ENCODE measurements at places on chromosomes 7 and 10.

DNA sequence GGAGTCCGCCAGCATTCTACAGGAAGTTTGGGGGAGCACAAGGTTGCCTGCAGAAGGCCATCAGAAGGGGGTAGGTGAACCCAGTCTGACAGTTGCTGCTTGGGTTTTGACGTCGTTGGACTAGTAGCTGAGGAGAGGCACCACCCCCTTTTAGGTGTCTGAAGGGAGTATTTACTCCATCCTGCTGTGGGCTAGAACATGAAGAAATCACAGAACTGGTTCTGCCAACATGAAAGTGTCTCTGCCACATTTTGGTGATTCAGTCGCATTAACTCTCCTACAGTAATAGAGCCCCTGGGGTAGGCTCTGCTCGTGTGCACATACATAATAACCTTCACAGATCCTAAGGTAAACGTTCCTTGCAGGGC is 834 bp upstream of the TRIL start:
- DNase-seq = no peak

- DNase-seq = peak; percentile 77
These were observed 694 bp upstream of the WASL start for GRCh38 chr7:123749537-123749857.

DNA sequence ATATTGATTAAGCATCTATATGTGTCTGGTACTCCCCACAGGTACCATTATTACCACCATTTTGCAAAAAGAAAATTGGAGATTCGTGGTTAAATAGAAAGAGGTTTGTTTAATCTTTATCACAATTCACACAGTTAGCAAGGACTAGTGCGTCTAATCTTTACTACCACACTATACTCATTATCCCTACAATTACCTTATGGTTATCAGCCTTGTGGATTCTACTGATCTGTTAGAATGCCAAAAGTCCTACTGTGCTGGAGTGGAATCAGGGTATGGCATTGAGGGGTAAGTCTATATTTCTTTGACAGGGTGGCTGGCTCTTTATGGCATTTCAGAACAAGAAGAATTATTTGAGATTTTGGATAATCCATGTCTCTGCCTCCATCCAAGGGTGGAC is 156.1 kb downstream of the RNLS start:
- no peak for DNase-seq

- no peak for DNase-seq
These were observed 8.3 kb downstream of the FGF8 start for GRCh38 chr10:101767600-101767945.

- no peak for DNase-seq
These were observed 63.4 kb upstream of the AQP1 start for GRCh38 chr7:30848121-30848855.

DNA sequence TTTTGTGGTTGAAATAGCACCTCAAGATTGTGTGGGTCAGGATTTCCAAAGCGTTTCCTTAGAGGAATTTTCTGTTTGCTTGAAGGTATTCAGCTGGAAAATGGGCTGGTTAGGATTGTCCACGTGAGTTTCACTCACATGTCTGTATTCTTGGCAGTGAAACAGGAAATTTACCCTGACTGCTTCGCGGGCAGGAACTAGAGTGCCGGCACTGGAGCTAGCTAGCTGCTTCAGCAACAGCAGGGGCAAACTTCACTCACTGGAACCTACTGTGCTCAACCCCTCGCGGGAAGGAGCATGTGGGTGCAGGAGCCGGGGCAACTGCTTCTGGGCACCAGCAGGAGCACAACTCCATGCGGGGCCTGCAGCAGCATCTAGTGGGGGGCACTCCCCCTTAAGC is 38.0 kb upstream of the RTKN2 start:
- DNase-seq = no peak

DNA sequence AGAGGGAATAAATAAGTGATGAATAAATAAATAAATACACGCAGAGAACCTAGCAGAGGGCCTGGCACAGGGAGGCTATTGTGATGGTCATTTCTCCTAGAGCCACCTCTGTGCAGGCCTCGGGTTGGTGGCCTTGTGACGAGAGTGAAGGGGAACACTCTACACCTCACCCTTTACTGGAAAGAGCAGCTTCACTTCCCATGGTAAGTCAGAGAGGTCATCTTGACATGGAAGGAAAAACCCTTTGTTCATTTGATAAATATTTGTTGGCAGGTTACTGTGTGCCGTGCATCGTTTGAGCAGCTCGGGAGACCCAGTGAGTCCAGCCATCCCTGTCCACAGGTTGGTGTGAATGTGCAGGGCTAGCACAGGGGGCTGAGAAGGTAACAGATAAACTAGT is 70.2 kb upstream of the PODXL start:
- DNase-seq = no peak

GRCh38 chr7:133746305-133746704 is 380.8 kb upstream of the LRGUK start:
- no peak for DNase-seq

DNA sequence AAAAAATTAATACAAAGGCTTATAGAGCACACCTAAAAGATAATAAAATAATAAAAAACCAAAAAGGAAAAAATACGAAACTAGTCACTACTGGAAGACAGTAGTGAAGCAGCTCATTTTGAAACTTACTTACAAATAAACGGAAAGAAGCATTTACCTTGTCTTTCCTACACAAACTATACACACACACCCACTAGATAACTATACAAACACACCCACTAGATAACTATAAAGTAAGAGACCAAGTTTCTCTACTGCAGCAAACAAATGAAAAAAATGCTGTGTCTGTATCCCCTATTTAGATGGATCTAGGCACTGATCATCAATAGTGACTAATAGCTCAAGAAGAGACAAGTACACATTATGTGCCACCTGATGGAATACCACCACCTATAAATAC is 49.2 kb downstream of the KIF5B start:
- no peak for DNase-seq

DNA sequence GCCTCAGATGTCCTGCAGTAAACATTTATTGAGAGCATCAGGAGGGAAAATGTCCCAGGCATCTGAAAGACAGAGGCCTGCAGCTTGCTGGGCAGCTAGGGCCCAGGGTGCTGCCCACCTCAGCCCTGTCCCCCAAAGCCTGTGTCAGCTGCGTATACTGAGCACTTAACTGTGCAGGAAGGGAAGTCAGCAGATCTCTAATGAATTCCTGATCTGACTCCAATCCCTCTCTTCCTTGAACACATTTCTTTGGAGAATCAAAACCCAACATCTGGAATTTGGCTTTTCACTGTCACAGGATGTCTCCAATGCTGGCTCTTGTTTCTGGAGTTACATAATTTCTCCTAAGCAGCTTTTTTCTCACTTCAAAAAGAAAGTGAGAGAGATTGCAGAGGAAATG is 364.7 kb upstream of the NFE2L3 start:
- no peak for DNase-seq

DNA sequence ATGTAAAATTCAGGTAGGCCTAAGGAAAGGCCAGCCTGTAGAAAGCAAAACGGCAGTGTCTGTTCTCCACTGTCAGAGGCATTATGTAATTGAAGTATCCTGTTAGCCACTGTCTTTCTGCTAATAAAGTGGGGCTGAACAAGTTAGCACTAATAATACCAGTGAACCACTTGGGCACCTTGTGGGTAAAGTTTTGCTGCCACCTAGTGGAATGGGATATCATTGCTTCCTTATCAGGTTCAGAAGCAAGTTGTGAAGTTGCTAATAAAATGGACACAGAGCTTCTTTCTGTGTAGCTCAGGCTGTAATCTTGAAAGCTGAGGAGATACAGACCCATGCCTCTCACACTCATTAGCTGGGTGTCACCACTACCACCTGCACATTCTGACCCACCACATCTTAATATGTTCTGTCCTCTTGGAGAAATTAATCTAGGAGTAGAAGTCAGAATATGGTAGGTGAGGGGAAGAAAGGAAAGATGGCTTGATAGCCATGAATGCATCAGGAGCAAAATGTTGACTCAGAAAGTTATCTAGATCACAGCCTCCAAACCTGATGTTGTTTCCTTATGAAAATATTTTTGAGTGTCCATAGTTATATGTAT is 175.1 kb downstream of the SEPTIN7 start:
- peak; percentile 85 for DNase-seq

DNA sequence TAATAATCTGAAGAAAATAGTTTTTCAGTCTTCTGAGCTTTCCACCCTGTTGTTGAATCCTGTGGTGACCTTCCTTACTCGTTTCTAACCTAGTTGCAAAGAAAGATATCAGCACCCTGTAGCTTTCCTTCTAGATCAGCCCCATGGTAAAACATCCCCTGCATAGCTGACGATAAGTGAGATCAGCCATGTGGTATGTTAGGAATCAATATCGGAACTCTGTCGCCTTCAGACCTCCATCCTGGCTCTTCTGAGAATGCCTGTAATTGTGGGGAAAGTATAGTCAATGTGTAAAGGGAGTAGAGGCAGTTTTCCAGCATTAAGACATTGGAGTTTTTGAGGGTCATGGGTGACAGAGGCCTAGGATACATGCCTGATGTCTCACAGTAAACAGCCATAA is 151.8 kb downstream of the LRRC4 start:
- DNase-seq = no peak

GRCh38 chr10:29514306-29514705 is 120.5 kb downstream of the SVIL start:
- no peak for DNase-seq

- DNase-seq = no peak
These were observed 443 bp downstream of the CRHR2 start for GRCh38 chr7:30681815-30682211.

GRCh38 chr7:33798686-33799325 is 106.5 kb upstream of the BMPER start:
- no peak for DNase-seq

GRCh38 chr10:102644646-102645387 is 538 bp downstream of the TRIM8 start:
- DNase-seq = peak; percentile 81

- no peak for DNase-seq
These were observed 41.5 kb upstream of the DMTF1 start for GRCh38 chr7:87110778-87111177.

GRCh38 chr7:2750004-2750407 is 62.0 kb downstream of the AMZ1 start:
- no peak for DNase-seq

GRCh38 chr10:69073736-69074364 is 14.1 kb upstream of the SRGN start:
- DNase-seq = no peak

- no peak for DNase-seq
These were observed 4.0 kb upstream of the TMEM270 start for GRCh38 chr7:73856941-73857340.

DNA sequence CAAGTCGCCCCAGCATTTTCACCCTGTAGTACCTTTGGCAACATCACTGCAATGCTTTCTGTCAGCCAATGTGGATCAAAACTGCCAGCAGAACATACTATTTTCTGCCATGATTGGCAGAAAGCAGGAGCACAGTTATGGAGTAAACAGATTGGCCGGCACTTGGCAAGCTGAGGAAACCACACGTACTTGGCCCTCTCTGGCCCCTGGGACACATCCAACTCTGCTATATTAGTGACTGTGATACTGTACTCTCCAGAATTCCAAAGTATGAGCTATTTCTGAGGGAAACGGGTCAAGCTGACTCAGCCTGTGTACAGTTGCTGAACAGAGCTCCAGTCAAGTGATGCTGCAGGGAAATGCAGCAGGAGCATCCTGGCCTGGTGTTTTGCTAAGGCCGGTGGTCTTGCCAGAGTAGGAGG is 39.8 kb upstream of the LANCL2 start:
- DNase-seq = no peak

GRCh38 chr10:43068136-43068395 is 8.8 kb upstream of the RET start:
- DNase-seq = no peak

GRCh38 chr10:32650246-32650655 is 204.3 kb downstream of the CCDC7 start:
- no peak for DNase-seq

- DNase-seq = no peak
These were observed 69.5 kb upstream of the RSBN1L start for GRCh38 chr7:77626586-77627308.

DNA sequence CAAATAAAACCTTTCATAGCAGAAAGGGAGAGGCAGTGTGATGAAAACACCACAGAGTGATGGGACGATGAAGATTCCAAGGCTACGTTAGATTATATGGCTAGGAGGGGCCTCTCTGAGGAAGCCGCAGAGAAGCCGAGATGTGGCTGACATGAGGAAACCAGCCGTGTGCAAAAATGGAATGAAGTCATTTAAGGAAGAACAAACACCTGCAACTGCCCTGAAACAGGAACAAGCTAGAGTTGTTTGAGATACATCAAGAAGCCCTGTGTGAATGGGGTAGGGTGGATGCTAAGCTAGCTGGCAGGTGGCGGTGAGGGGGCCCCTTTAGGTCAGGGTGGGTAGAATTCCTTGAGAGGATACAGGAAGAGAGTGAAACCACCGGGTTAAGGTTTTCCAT is 129.5 kb downstream of the KLF6 start:
- DNase-seq = no peak

- DNase-seq = no peak
These were observed 34.7 kb upstream of the CFAP46 start for GRCh38 chr10:132977076-132977475.

GRCh38 chr10:24465891-24466818 is 257.2 kb downstream of the KIAA1217 start:
- peak; percentile 87 for DNase-seq

GRCh38 chr10:1267568-1267967 is 211.4 kb downstream of the WDR37 start:
- no peak for DNase-seq

DNA sequence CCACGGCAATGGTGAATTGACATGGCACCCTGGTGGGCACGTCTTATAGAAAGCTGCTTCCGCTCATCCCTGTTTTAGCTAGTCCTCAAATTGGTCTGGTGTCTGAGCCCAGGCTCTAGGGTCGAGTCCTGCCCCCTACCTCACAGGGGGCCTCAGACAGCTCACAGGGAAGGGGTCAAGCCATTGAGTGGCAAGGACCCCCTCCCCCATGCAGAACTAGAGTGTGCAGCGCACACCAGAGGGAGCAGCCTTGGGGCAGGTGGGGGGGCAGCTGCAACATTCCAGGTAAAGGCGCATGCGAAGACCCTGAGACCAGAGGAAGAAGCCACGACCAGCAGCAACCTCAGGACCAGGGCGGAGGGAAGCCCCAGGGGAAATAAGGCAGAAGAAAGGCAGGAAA is 240.4 kb upstream of the PPP2R2D start:
- no peak for DNase-seq

DNA sequence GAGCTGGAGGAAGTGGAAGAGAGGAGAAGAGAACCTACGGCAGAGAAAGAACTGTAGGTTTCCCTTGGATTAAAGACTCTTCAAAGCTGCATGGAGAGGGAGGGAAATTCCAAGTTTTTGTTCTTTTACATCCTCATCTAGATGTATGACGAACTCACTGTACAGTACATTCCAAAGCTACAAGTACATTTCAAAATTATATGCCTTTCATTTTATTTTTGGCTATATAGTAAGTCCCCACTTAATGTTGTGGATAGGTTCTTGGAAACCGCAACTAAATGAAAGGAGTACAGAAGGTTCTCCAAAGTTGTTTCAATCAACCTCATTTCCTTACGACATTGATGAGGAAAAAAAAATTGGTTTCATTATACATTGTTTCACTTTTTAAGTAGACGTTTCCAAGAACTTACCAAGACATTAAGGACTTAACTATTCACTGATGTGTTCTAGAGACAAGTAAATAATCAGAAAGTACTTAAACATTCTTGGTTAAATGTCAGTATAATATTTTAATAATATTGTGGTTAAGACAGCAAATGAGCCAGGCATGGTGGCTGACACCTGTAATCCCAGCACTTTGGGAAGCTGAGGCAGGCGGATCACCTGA is 16.1 kb upstream of the JMJD1C start:
- no peak for DNase-seq
